Stimulated activated CD8-positive, alpha-beta memory T cell treated with anti-CD3 and anti-CD28 coated beads, Interleukin-2, amount 100 ng/mL, for 1 hour (primary cell): ENCODE measurements at places on chromosomes 1 and 21.

- no peak for DNase-seq
These were observed 55.9 kb downstream of the OLIG1 start for GRCh38 chr21:33125680-33126375.

- DNase-seq, result no peak
These were observed 10.3 kb upstream of the C1orf198 start for GRCh38 chr1:230878591-230878990.

DNA sequence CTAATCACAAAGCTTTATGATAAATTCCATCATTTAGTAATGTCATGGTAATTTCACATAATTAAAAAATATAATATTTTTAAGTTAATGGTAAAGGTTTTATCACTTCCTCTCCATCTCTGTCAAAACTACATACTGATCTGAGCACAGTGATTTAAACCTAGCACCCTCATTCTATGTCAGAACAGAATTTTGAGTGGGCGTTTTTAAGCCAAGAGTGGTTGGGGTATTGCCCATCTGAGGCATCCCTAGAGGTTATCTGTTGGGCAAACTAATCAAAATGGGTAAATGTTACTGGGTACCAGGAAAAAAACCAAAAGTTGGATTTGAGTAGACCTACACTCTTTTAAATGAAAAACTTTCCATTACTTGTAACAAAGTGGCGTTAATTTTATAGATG lies 100.7 kb upstream of the GFI1 start:
- no peak for DNase-seq

DNA sequence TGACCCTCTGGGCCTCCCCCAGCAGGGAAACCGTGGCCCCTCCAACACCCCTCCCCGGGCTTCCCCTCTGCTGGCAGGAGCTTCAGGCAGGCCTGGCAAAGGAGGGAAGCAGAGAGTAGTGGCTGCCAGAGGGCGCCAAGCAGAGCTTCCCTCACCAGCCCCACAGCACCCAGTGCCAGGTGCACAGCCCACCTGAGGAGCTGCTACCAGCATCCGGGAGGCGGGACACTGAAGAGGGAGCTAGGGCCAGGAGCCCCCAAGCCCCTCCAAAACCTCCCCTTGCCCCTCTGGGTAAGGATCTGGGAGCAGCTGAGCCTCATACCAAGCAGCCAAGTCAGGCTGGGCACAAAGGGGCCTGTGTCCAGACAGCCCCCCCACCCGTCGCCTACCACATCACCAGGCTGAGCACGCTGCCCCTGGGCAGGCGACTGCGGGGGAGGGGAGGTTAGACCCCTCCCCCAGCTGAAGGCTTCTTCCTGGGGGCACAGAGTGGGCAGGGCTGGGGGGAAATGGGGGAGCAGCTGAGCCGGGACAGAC lies 19.6 kb downstream of the CCDC24 start:
- no peak for DNase-seq

- DNase-seq, result no peak
These were observed 28.7 kb downstream of the WNT2B start for GRCh38 chr1:112537456-112537855.

GRCh38 chr1:119713039-119713748 lies 1.5 kb downstream of the PHGDH start:
- DNase-seq, result no peak

DNA sequence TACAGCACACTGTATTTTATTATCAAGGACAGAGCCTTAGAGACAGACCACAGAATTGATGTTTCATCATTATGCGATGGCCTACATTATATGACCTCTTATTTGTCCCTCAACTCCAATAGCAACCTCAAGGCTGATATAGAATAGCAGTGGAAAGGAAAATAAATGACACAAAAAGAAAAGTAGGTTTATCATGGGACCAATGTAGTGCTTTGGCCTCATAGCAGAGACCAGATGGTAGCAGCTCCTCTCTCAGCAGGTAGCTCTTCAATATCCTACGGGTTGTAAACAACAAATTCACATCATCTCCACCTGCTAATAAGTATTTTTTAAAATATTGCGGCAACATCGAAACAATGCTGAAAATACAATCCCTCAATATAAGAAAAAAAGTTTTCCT lies 25.2 kb downstream of the ANP32E start:
- DNase-seq, result no peak

GRCh38 chr1:167057241-167057688 lies 32.9 kb downstream of the GPA33 start:
- no peak for DNase-seq

- DNase-seq, result no peak
These were observed 434.6 kb downstream of the SMYD3 start for GRCh38 chr1:246072456-246072955.
